ENCODE measurements at places on chromosomes 1 and 21.

DNA sequence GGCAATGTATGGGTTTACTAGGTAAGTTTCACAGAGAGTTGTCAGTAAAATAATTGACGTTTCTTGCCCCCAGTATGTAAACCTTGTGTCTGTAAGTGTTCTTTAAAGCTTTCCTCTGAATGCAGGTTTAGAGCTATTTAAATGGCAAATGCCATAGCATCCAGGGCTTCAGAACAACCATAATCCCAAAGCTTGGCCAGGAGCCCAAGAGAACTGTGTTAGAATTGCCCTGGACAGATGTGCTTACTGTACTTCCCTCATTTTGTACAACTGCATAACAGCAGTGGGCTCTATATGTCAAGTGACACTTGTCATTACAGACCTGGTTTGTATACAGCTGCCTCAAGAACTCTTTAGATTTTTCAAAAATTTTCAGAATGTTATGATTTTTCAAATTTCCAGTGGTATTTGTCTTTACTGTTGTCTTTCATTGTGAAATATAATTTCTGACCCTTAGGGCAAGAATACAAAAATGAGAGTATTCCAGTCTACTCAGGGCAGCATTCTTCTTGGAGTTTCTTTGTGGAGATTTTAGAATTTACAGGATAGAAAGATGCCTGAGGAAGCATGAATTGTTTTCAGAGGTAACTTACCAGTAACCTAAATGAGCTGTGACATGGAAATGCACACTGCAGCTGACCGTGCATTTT is 136.9 kb upstream of the L1TD1 start:
- peaks cover 9% of the 10 kb centered on the region for H3K4me1 ChIP-seq
- H3K4me3 ChIP-seq, result no peak overlapping the region
- H3K27ac ChIP-seq, result no peak overlapping the region
- H3K27me3 ChIP-seq, result no peaks in the 10 kb centered on the region

DNA sequence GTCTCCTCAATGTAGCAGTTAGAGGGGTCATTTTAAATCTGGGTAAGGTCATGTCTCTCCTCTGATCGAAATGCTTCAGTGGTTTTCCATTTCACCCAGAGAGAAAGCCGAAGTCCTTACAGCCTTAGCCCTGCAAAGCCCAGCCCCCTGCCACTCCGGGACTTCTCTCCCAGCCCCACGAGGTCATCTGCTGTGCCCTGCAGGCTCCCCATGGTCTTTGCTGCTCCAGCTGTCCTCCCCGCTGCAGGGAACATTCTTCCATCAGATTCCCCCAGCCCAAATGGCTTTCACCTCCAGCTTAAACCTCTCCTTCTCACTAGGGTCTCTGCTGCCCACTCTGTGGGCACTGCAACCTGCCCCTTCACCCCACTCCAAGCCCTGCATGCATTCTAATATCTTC is 626.5 kb downstream of the NPHP4 start:
- no peaks in the 10 kb centered on the region for H3K4me1 ChIP-seq
- peaks cover 24% of the 10 kb centered on the region for H3K27me3 ChIP-seq
- peak overlapping the region; percentile 64 for H3K27ac ChIP-seq

GRCh38 chr1:5632814-5633213 is 359.4 kb downstream of the NPHP4 start:
- H3K4me1 ChIP-seq, result peaks cover 19% of the 10 kb centered on the region
- no peak overlapping the region for H3K4me3 ChIP-seq
- H3K36me3 ChIP-seq, result no peaks in the 10 kb centered on the region
- DNase-seq, result no peak

- peak overlapping the region; percentile 87 for H3K4me3 ChIP-seq
- DNase-seq, result peak; percentile 64
- H3K4me1 ChIP-seq, result peaks cover 57% of the 10 kb centered on the region
- H3K27me3 ChIP-seq, result peaks cover 51% of the 10 kb centered on the region
- no peak overlapping the region for H3K27ac ChIP-seq
Observed at GRCh38 chr1:109910963-109911798, 532 bp downstream of the CSF1 start.

DNA sequence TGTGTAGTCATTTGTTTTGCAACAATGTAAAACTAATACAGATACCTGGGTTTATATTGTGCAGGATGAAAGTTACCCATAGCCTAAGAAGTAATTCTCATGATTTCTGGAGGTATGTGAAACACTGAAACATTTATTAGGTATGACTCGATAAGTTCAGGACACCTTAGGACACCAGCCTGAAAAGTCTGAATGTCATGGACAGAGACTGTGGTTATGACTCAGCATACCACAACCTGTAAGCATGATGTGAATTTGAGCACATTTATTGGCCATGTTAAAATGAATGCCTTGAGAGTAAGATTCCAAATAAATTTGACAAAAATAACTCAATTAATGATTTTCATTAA is 1471.7 kb upstream of the B3GALT2 start:
- no peak for DNase-seq
- H3K27ac ChIP-seq, result no peak overlapping the region
- no peak overlapping the region for H3K4me3 ChIP-seq
- H3K36me3 ChIP-seq, result no peaks in the 10 kb centered on the region
- H3K4me1 ChIP-seq, result no peaks in the 10 kb centered on the region

DNA sequence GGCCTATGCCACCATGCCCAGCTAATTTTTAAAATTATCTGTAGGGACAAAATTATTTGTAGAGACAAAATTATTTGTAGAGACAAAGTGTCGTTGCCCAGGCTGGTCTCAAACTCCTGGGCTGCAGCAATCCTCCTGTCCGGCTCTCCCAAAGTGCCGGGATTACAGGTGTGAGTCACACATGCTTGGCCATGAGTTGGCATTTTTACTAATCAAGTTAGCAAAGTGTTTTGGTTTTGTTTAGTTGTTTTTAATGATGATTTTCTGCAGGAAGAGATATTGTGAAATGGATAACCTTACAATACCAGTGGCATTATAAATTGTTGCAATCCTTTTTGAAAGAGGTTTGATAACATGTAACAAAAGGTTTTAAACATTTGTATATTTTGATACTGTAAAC is 65.3 kb upstream of the MAGI3 start:
- no peak overlapping the region for H3K27ac ChIP-seq
- no peaks in the 10 kb centered on the region for H3K27me3 ChIP-seq
- H3K4me1 ChIP-seq, result no peaks in the 10 kb centered on the region
- no peak for DNase-seq
- no peak overlapping the region for H3K4me3 ChIP-seq
- H3K36me3 ChIP-seq, result no peaks in the 10 kb centered on the region

DNA sequence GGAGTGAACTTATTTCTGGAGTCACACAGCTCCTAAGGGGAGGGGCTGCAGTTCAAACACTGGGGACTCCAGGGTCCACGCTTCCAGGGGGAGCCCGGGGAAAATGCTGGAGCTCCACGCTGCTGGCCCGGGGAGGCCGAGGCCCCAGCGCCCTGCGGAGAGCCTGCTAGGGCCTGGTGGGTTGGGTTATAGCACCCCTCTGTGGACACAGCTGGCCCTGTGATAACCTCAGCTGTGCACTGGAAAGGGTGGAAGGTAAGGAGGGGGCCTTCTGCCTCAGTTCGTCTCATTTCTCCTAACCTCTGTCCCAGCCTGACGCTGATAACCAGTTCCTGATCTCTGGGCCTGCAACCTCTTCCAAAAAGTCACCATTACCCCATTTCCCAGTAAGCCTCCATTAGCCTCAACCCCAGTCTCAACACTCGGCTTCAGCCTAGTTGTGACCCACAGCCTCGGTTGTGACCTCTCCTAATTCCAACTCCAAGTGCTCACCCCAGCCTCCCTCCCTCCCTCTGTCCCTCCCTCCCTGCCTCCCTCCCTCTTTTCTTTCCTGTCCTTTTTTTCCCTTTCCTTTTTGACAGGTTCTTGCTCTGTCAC is 7.1 kb downstream of the NBL1 start:
- peak; percentile 67 for DNase-seq
- peaks cover 39% of the 10 kb centered on the region for H3K27me3 ChIP-seq
- H3K36me3 ChIP-seq, result no peaks in the 10 kb centered on the region
- no peak overlapping the region for H3K4me3 ChIP-seq
- H3K27ac ChIP-seq, result no peak overlapping the region

- DNase-seq, result no peak
- H3K4me3 ChIP-seq, result no peak overlapping the region
- no peaks in the 10 kb centered on the region for H3K36me3 ChIP-seq
- no peak overlapping the region for H3K27ac ChIP-seq
- peaks cover 5% of the 10 kb centered on the region for H3K27me3 ChIP-seq
Observed at GRCh38 chr1:203379825-203380224, 28.9 kb upstream of the FMOD start.

GRCh38 chr1:189987509-189987908 is 490.2 kb downstream of the BRINP3 start:
- no peak for DNase-seq
- no peaks in the 10 kb centered on the region for H3K27me3 ChIP-seq
- H3K4me3 ChIP-seq, result no peak overlapping the region
- no peak overlapping the region for H3K27ac ChIP-seq
- peaks cover 5% of the 10 kb centered on the region for H3K4me1 ChIP-seq

DNA sequence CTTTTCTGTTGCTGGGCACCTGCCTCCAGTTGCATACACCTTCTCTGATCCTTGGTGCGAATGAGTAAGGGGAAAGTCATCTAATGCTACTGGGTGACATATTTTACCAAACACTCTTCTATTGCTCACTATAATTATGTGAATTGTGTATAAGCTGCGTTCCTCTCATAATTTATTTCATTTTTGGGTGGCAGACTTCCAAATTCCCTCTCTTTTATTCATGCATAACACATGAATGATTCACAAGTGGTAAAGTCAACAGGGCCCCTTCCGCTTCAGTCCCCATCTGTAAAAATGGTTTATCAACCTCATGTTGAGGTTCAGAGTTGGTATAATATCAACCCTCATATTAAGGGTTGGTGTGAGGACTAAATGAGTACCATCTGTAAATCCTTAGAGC is 3.2 kb upstream of the QSOX1 start:
- H3K36me3 ChIP-seq, result no peaks in the 10 kb centered on the region
- DNase-seq, result no peak
- H3K27ac ChIP-seq, result no peak overlapping the region
- peaks cover 33% of the 10 kb centered on the region for H3K27me3 ChIP-seq
- peaks cover 22% of the 10 kb centered on the region for H3K4me1 ChIP-seq

- H3K27me3 ChIP-seq, result no peaks in the 10 kb centered on the region
- H3K27ac ChIP-seq, result peak overlapping the region; percentile 95
- H3K4me1 ChIP-seq, result peaks cover 61% of the 10 kb centered on the region
- H3K4me3 ChIP-seq, result peak overlapping the region; percentile 19
Observed at GRCh38 chr1:96473791-96474434, 247.7 kb upstream of the PTBP2 start.

DNA sequence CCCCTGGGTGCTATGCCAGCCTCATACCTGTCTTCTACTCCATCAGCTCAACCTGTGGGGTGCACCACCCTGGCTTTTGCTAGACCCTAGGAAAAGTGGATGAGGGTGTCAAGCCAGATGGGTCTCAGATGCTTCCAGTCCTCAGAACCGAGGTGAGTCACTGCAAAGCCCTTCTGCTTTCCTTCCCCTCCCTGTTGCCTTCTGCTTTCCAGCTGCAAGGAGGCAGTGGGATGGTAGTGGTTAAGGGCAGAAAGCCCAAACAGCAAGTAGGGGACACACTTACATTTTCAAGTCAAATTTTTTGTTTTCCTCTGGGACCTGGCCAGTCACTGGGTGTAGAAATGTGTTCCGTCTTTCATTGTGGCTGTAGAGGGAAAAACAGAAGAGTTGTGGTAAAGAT is 60.7 kb upstream of the GOLT1A start:
- peaks cover 34% of the 10 kb centered on the region for H3K27me3 ChIP-seq
- no peak for DNase-seq
- peaks cover 51% of the 10 kb centered on the region for H3K4me1 ChIP-seq
- no peak overlapping the region for H3K4me3 ChIP-seq
- no peak overlapping the region for H3K27ac ChIP-seq
- no peaks in the 10 kb centered on the region for H3K36me3 ChIP-seq

DNA sequence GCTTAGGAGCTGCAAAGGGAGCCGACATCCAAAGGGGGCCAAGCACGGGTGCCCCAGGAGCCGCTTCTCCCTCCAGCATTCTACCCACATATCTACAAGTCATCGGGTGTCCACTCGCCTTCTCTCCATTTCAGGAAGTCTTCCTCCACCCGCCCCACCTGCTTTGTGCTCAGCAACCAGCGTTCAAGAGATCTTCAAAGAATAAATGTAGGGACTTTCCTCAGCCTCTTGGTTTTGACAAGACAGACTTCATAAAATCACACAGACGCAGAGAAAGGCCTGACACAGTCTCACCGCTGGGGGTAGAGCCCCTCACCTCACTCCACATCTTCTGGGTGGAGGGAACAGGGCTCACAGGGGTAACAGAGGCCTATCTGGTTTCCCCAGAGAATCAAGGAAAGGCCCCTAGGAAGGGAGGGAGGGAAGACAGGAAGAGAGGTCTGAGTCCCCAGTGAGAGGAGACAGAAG is 49.5 kb downstream of the SSBP3 start:
- peak overlapping the region; percentile 82 for H3K27ac ChIP-seq
- DNase-seq, result no peak
- peaks cover 23% of the 10 kb centered on the region for H3K36me3 ChIP-seq
- H3K4me1 ChIP-seq, result peaks cover 89% of the 10 kb centered on the region

DNA sequence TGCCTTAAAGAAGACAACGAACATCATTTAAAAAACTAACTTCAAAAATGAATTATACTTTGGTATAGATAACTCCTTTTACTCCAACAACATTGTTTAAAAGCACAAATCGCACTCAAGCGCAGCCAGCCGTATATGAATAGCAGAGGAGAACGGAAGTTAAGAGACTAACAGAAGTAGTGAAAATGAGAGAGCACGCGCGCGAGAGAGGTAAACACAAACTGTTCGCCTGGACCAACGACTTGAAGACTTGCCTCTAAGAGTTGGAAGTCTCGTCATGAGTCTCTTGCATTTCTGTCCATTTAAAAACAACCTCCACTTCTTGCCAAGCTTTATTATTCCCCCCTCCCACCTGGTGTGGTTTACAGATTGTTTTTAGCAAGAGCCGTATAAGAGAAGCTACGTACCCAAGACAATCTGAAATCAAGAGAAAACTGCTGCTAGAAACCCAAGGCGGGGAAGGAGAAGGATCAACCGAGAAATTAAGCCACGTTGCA is 479 bp downstream of the SELENOF start:
- H3K27me3 ChIP-seq, result no peaks in the 10 kb centered on the region
- H3K4me3 ChIP-seq, result no peak overlapping the region
- H3K27ac ChIP-seq, result no peak overlapping the region

GRCh38 chr1:162951553-162952315 is 90.8 kb upstream of the CCDC190 start:
- peaks cover 5% of the 10 kb centered on the region for H3K4me1 ChIP-seq
- H3K36me3 ChIP-seq, result no peaks in the 10 kb centered on the region
- peaks cover 3% of the 10 kb centered on the region for H3K27me3 ChIP-seq
- H3K27ac ChIP-seq, result no peak overlapping the region
- DNase-seq, result no peak

All from nephron progenitor cell (in vitro differentiated cells).